Amygdala (tissue), 56 donors: ENCODE measurements at places on chromosomes 1 and 21.

DNA sequence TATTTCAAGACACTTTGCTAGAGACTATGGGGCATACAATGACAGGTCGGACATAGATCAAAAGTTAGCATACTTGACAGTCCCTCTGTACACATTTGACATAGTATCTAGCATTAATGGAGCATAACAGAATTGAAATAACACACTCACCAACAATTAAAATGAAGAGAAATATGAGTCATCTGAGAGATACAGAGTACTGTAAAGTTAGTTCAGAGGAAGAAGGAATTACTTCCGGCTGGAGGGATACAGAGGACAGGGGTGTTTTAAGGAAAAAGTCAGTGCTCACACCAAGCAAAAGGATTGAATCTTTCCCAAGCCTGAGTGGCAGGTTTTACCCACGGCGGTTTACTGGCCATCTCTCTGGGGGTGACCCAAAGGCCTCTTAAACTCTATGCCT, 2.4 kb downstream of the ZMYND12 start:
- DNase-seq = no peak

GRCh38 chr1:54857141-54857540, 29.9 kb downstream of the DHCR24 start:
- no peak for DNase-seq

DNA sequence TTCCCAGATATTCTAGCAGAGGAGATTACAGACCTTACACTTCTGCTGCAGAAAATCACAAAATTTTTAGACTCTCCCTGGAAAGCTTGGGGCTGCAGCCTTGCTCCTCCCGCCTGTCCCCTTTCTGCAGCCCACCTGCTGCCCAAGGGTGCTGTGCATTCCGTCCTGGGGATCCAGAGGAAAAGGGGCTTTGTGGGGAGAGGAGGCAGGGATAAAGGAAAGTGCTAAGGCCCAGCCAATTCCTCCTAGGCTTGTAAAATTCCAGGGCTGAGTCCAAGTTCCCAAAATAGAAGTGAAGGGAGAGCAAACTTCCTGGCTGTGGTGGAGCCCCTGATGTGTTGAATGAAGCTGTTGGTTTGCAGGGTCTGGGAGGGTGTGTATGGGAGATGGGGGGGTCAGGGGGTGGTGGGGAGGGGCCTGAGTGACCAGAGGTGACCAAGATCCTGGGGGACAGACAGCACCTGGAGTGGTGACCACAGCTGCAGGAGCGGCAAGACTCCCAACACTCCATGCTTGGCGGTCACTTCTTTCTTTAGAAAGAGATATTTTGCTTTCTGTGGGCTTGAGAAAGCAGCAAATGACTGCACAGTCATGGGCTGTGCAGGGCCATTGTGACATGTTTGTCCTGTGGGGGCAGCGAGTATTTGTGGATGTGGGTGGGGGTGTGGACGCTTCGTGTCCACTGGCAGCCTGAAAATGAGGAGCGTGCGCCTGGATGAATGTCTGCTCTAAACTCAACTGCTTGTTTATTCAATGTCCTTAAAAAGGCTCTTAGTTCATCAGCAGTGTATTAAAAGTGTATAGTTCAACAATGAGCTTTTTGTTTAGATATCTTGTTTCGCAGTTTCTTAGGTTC, 68.4 kb downstream of the TLR5 start:
- DNase-seq = no peak

DNA sequence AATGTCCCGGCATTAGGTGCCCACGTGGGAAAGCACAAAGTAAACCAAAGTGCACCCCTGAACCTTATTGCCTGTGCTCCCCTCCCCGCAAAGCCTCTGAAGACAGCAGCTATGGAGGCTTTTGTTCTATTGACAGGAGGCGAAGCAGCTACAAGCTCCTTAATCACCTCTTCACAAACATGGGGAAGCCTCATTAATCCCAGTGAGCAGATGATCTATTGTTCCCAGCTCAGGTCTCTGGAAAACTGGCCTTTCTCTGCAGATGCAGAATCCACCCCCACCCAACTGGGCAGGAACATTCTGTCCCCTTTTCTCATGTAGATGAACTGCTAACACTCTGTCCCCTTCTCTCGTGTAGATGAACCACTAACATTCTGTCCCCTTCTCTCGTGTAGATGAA, 190.5 kb upstream of the CSF3R start:
- DNase-seq = no peak

- no peak for DNase-seq
Measured at GRCh38 chr1:32627596-32628162, 22.7 kb downstream of the ZBTB8OS start.

DNA sequence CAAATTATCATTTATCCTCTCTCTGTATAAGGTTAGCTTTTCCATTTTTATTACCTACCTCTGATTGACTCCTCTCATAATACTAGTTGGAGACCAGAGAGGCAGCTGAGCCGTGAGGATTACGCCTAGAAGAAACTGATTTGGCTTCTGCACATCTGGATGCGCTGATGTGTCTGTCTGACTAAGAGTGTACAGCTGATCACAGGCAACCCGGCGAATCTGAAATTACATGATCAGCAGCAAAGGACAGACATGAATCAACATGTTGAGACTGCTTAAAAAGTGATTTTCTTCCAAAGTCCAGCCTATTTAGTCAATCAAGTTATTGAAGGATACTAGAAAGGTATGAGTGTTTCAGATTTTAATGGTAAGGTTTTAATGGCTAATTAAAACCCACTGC, 81.2 kb downstream of the PCSK9 start:
- no peak for DNase-seq

GRCh38 chr1:181170194-181170593, 81.7 kb downstream of the IER5 start:
- no peak for DNase-seq

- DNase-seq = no peak
Measured at GRCh38 chr21:25564349-25564948, 42.8 kb downstream of the MRPL39 start.

GRCh38 chr1:109615879-109616278, 3.5 kb downstream of the GNAT2 start:
- no peak for DNase-seq

DNA sequence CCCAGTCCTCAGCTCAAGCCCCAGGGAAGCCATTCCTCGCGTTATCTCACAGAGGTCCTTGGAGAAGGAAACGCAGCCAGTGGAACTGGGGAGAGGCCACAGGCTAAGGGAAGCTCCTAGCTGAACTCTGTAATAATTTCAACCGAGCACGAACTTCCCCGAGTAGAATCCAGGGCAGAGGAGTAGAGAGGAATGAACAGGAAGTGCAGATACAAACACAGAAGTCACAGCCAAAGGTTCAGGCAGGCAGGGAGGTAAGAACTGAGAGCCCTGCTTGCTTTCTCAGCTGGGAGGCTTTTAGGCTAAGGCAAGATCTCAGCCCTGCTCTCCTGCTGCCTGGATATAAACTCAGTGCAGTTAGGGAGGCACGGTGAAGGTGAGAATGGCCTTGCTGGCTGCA, 23.7 kb downstream of the WARS2 start:
- no peak for DNase-seq

- no peak for DNase-seq
Measured at GRCh38 chr1:89355056-89355455, 8.8 kb upstream of the GBP6 start.

DNA sequence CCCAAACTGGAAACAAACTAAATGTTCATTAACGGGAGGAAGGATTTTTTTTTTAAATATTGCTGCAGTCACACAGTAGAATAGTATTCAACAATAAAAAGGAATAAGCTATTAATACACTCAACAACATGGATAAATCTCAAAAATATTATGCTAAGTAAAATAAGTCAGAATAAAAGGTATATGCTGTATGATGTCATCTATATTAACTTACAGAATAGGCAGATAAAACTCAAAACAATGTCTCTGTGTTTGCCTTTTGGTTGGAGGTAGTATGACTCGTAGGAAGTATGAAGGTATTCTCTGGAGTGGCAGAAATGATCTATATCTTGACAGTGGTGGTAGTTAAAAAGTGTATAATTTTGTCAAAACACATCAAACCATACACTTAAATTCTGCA, 6.1 kb upstream of the ST6GALNAC5 start:
- no peak for DNase-seq

DNA sequence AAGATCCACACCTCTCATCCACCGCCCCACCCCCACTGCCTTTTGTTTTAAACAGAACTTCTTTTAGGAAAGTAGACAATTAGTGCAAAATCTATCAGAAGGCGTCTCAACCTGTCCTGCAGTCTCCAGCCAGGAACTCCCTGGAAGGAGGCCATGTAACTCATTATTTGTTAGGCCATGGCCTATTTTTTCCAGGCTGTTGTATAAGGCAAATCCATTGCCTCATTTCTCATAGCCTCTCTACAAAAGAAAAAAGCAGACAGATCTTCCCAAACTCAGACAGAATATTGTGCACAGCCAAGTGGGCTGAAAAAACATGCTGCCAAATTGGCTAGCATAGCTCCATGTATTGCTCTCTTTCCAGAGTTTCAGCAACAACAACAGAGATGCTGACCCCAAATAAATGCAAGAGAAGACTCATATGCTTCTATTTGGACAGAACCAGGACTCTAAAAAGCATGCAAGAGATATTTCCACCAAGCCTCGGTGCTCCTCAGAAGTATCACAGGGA, 770.7 kb upstream of the CXADR start:
- DNase-seq = peak; percentile 15

DNA sequence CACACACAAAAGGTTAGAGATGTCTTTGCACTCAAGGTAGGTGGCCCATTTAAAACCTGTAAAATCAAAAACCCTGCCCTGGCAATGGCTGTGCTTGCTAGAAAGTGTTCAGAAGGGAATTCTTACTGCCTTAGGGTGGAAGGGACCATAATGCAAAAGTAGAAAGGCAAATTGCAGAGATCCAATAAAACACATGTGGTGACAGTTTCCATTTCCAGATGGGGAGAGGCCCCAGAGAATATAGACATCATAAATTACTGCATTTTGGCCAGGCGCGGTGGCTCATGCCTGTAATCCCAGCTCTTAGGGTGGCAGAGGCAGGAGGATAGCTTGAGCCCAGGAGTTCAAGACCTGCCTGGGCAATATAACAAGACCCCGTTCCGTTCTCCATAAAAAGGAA, 13.0 kb downstream of the FMO1 start:
- DNase-seq = no peak

DNA sequence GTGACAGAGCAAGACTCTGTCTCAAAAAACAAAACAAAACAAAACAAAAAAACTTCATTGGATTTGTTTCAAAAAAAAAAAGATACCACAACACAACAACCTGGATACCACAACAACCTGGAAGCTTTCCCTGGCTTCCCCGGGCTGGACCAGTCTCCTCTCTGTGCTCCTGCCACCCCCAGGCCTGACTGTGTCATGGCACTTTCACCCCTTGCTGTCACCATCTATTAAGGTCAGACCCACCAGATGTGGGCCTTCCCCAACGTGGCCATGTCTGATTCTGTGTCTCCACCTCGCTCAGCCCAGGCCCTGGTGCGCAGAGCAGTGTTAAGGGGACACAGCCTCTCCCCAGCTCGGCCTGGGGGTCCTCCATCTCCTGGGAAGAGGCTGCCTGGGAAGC, 28.3 kb upstream of the ACOT11 start:
- no peak for DNase-seq

GRCh38 chr1:247193958-247194357, 22.1 kb upstream of the ZNF124 start:
- DNase-seq = no peak

- DNase-seq = no peak
Measured at GRCh38 chr1:59504276-59504675, 207.4 kb downstream of the FGGY start.
